ENCODE measurements at places on chromosomes 7 and 10.

- DNase-seq = no peak
Observed at GRCh38 chr7:25149836-25150235, 24.8 kb upstream of the CYCS start.

DNA sequence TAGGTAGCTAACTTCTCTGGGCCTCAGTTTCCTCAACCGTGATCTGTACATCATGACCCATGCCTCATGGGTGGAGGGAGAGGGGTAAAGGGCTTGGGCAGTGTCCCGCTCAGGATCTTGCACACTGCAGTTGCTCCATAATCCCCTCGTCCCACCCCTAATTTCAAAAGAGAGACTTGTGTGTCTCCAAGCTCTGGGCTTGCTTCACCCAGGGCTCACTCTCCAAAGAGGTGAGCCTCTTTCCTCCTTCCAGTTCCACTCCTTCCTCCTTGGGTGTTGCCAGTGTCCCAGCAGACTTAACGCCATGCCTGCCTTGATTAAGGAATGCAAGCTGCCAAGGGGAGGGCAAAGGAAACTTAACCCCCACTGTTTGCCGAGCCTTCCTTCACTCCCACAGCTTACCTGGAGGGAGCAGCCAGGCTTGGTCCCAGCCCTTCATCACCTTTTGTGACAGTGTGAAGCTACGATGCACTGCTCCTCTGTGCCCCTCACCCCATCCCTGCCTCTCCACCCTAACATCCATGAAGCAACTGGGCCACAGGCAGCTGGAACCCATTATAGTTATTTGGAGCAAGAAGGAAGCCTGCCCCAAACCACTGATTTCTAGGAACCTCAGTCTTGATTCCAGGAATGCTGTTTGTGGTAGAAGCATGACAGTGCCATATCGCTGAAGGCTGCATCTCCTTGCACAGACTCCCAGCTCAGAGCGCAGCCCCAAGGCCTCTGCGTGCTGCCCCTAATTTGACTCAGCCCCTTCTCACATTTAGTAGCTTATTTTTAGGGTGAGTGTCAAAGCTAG is 363.3 kb downstream of the TNS3 start:
- no peak for DNase-seq

GRCh38 chr7:158387546-158387891 is 200.1 kb downstream of the PTPRN2 start:
- no peak for DNase-seq

- no peak for DNase-seq
Observed at GRCh38 chr10:75959912-75960311, 528.5 kb downstream of the LRMDA start.

- no peak for DNase-seq
Observed at GRCh38 chr7:6310271-6310993, 38.0 kb upstream of the CYTH3 start.

DNA sequence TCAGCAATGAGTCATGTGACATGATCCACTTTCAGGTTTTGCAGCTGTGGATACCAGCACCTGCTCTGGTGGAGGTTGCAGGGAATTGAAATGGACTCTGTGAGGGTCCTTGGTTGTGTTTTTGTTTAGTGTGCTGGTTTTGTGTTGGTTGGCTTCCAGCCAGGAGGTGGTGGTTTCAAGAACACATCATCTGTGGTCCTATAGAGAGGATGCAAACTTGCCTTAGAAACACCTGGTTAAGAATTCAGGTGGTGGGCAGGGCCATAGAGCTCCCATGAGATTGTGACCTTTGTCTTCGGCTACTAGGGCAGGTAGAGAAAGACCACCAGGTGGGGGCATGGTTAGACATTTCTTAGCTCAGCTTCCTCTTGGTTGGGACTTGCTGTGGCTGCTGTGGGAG is 59.2 kb upstream of the CYP2C9 start:
- DNase-seq = no peak

- no peak for DNase-seq
Observed at GRCh38 chr10:34728361-34728760, 86.7 kb downstream of the PARD3 start.

GRCh38 chr7:128849804-128850490 is 12.7 kb upstream of the ATP6V1F start:
- DNase-seq = no peak

GRCh38 chr7:112566442-112567324 is 85.9 kb downstream of the LSMEM1 start:
- no peak for DNase-seq

DNA sequence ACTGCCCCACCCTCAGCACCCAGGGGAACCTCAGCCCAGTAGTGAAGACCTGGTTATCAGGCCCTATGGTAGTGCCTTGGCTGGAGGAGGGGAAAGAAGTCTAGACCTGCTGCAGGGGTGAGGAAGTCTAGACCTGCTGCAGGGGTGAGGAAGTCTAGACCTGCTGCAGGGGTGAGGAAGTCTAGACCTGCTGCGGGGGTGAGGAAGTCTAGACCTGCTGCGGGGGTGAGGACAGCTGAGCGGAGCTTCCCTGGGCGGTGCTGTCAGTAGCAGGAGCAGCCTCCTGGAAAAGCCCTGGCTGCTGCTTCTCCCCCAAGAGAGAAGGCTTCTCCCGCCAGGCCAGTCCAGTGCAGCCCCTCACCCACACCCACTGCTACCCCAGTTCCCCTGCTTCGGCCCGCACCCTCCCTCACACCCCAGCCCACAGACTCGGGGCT is 6.3 kb downstream of the NOS3 start:
- DNase-seq = no peak

DNA sequence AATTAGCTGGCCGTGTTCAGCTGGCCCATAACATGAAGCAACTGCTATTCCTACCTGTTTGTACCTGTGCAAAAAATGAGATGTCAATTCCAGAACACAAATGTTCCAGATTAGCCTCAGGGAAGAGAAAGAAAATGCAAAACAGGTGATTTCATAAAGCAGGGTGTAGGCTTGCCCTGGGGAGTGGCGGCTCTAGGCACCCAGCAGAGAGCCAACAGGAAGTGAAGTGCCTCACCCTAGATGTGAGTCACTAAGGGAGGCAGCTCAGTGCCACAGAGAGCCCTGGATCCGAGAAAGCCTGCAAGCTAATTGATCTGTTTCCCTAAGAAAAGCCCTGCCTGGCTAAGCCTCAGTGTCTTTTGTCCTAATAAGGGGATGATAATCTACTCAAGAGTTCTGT is 240.0 kb downstream of the ARHGAP21 start:
- DNase-seq = peak; percentile 31

DNA sequence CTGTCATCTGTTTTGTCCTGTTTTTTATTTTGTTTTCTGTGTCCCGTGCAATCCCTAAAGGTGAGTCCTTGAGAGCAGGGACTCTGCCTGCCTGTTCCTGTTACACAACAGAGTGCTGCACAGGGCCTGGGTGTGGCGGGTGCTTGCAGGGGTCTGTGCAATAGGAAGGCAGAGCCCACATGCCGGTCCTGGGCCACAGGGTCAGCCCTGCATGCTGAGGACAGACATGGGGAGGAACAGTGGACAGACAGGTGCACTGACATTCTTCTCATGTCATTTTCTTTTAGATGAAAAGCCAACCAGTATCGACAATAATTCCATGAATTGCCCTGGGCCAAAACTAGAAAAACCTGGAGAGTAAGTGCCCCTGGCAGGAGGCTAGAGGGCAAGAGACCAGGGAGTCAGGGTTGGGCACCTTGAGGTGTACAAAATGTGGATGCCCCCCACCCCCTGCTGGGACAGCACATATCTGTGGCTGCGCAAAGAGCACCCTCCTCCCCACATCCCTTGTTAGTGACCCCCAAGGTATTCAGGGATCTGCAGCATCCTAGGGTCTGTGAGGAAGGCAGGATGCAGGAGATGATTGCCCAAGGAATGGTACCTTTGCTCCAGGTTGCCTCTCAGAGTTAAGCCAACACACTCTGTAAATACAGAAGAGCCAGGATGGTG is 19.9 kb downstream of the ANTXRL start:
- DNase-seq = no peak

GRCh38 chr10:74816824-74817498 is 9.4 kb upstream of the KAT6B start:
- no peak for DNase-seq

GRCh38 chr7:112189691-112190090 is 16.5 kb downstream of the DOCK4 start:
- no peak for DNase-seq

DNA sequence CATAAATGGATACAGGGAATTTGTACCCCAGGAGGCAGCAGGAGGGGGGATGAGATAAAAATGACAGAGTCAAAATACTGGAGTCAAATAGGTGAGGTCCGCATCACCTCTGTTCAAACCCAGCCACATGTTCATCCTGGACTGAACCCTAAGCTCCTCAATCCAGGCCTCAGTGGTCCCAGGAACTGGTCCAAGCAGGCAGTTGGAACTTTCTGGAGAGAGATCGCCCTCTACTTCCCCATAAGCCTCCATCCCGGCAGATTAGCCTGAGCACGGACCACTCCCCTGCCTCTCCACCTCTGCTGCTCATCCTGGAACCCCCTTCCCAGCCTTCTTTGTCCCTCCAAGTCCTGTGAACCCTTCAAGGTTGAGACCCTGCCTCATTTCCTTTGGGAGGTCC is 959.7 kb upstream of the ZNF722 start:
- no peak for DNase-seq

DNA sequence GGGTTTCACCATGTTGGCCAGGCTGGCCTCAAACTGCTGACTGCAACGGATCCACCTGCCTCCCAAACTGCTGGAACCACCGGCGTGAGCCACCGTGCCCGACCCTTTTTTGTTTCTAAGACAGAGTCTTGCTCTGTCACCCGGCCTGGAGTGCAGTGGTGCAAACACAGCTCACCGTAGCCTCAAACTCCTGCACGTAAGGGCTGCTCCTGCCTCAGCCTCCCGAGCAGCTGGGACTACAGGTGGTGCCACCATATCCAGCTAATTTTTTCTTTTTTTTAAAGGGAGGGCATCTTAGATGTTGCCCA is 36.4 kb downstream of the ADAP1 start:
- DNase-seq = no peak

DNA sequence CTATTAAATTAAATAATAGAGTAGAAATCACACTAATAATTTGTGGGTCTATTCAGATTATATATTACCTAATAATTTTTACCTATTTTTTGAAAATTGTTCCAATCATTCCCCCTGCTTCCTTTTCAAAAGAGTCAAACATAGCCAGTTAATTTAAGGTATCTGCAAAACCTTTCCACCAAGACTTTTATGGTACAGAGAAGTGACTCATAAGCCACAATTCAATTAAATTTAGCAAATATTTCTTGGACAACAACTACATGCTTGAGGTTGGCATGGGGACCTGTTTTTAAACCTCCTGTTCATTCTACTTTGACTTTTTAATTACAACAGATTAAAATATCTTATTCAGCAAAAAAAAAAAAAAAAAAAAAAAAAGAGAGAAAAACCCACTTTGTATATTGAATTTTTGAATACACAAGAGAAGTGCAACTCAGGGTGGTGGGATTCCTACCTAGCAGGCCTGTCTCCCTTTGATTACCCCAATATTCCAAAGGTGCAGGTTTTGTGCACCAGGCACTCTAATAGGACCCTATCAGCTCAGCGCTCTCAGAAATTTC is 301.9 kb upstream of the C7orf33 start:
- no peak for DNase-seq

DNA sequence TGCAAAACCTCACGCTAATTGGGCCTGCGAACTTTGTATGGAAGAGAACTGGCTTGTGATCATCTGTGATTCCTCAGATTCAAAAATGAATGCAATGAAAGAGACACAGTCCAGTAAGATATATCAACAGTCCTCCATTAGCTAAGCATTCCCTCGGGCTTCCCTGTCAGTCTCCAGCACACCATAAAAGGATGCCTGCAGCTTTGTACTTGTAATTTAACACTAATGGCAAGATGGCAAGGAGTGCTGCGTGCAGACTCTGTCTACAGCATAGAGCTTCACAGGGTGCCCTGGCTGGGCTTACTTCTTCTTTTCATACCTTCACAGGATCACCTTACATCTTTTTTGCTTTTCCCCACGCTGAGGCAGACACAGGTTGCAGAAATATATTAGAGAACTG is 200.0 kb downstream of the GFRA1 start:
- no peak for DNase-seq

GRCh38 chr10:64011912-64012714 is 490.9 kb downstream of the REEP3 start:
- DNase-seq = no peak

- DNase-seq = no peak
Observed at GRCh38 chr10:119131512-119132240, 27.8 kb downstream of the DENND10 start.

- peak; percentile 95 for DNase-seq
Observed at GRCh38 chr7:113118074-113118959, at the start of gene SMIM30. Gene SMIM30 (minus strand): TSS chr7:113118554. CDS start chr7:113117578, 976 bp downstream.

DNA sequence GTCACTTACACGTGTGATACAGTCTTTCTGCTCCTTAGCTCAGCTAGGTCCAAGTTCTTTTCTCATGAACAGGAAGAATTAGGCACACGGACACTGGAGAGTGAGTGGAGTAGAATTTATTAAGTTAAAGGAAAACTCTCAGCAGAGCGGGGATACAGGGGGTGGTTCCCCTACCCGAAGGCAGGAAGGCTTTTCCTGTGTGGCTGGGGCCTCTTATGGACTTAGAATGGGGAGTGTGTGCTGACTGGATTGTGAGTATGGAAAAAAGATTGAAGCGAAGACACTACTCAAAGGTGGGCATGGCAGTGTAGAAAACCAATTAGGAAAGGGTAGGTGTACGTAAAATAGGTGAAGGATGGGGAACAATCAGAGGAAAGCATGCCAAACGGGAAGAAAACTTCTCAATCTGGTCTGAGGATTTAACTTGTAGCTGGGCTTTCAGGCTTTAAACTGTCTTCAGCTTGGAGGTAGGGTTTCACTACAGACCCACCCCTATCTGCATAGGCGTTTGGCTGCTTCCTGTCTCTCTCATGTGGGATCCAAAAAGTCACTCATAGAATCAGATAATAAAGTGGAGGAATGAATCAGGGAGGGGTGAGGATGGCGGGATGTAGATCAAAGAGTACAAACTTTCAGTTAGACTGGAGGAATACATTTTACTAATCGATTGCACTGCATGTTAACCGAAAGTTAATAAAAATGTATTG is 104.2 kb downstream of the ANKRD7 start:
- DNase-seq = no peak

- no peak for DNase-seq
Observed at GRCh38 chr10:61000769-61001730, 57.1 kb upstream of the RHOBTB1 start.

GRCh38 chr10:79376078-79376628 is 28.9 kb downstream of the PPIF start:
- DNase-seq = peak; percentile 14

DNA sequence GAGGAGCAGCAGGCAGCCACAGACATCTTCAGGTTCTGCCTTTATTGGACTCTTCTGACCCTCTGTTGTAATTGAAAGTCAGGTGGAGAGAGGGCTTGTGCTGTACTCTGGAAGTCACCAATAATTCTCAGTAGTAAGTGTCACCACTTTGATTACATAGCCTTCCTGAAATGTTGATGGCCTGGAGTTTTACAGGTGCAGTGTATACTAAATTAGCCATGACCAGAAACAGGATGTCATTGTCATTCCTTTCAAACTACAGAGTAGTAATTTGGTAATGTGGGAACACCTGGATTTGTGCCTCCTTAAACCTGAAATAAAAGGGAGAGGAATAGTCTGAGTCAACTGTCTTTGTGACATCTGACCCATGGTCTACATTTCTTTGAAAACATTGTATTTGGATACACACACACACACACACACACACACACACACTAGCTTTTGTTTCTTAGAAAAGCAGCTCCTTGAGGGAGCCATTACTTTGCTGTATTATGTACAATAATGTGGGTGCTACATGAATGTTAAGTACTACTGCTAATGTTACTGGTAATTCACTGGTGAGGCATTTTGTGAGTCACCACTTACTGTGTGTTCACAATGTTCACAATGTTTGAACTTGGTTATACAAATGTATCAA is 19.6 kb downstream of the ARL4A start:
- DNase-seq = no peak

GRCh38 chr7:9822458-9823290 is 1151.0 kb upstream of the PHF14 start:
- DNase-seq = no peak

Measured in left cardiac atrium (tissue), 4 donors.